ENCODE measurements at places on chromosomes 7 and 10.
A peak's percentile ranks its signal among the peaks of the same experiment; 100 is the strongest.

- no peak for DNase-seq
Measured at GRCh38 chr7:29485339-29486190, 78.1 kb upstream of the PRR15 start.

- DNase-seq, result peak; percentile 75
Measured at GRCh38 chr10:111107023-111107422, 30.2 kb downstream of the ADRA2A start.

- DNase-seq, result no peak
Measured at GRCh38 chr7:12893292-12893691, 205.9 kb downstream of the ARL4A start.

- no peak for DNase-seq
Measured at GRCh38 chr7:38211940-38212339, 33.9 kb downstream of the STARD3NL start.

GRCh38 chr10:63503395-63503794, 17.8 kb upstream of the REEP3 start:
- DNase-seq, result no peak

GRCh38 chr7:37504801-37505200, 56.1 kb upstream of the ELMO1 start:
- no peak for DNase-seq

GRCh38 chr7:156725936-156726335, 85.4 kb downstream of the RNF32 start:
- no peak for DNase-seq
